DMS 273 treated with DMSO at 0.1 percent for 48 hours (cell line): ENCODE measurements at places on chromosomes 12 and 14.
A peak's percentile ranks its signal among the peaks of the same experiment; 100 is the strongest.

GRCh38 chr12:77189458-77189857, 124.1 kb upstream of the E2F7 start:
- no peak for DNase-seq

- DNase-seq, result no peak
Observed at GRCh38 chr14:67487937-67488893, at the start of gene TMEM229B. Gene TMEM229B, minus strand, starts transcription at chr14:67488721. Its CDS starts 14,798 bp downstream, at chr14:67473923.

DNA sequence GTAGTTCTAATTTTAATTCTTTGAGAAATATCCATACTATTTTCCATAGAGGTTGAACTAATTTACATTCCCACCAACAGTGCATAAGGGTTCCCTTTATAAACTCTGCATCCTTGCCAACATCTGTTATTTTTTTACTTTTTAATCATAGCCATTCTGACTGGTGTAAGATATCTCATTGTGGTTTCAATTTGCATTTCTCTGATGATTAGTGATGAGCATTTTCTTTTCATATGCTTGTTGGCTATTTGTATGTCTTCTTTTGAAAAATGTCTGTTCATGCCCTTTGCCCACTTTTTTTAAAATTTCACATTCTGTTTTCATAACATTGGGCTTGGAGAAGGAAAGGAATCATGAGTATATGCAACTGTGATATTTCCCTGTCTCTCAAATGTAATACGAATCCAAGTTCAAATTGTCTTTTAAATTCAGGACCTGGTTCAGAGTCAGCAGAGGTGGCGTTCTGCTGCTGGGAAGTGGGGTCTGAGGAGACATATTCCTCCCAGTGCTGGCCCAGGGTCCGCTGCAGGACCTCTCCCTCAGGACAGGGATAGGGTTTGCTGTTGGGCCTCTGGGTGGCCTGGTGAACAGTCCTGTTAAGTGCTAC, 81.2 kb upstream of the ETV6 start:
- DNase-seq, result no peak

- no peak for DNase-seq
Observed at GRCh38 chr14:72451054-72451972, 442.6 kb downstream of the DPF3 start.

DNA sequence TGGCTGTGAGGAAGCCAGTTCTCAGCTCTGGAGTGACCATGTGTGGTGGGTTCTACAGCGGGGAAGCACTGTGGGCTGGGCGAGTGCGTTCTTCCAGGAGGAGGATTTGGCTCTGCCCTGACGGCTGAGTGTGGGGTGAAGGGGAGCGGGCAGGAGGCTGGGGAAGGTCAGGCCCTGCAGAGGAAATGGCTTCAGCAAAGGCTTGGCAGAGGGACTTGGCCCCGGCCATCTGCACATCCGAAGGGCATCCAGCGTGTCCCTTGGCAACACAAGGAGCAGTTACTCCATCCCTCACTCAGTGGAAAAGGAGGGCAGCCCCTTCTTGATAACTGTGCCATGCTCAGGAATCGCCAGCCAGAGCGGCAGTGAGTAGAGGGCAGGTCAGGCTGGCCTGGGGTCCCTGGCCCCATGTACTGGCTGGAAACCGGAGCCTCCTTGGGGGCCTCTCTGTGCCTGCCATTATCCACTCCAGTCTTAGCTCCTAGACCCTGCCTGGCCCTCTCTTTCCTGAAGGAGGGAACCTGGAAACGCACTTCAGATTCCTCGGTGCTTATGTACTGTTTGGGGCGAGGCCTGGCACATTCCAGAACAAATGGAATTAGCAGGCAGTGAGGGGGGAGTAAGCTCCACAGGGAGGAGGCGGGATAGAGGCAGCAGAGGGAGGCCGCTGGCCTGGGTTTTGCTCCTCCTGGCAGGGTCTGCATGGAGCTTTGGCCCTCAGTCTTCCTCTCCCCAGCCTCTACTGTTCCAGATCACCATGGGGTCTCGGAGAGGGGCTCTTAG, 133.6 kb upstream of the NCOR2 start:
- no peak for DNase-seq

- no peak for DNase-seq
Observed at GRCh38 chr14:89841851-89842250, 112.7 kb downstream of the EFCAB11 start.

- no peak for DNase-seq
Observed at GRCh38 chr12:76471579-76471978, 88.0 kb downstream of the OSBPL8 start.

- no peak for DNase-seq
Observed at GRCh38 chr14:77986773-77987172, 183.4 kb upstream of the NRXN3 start.

DNA sequence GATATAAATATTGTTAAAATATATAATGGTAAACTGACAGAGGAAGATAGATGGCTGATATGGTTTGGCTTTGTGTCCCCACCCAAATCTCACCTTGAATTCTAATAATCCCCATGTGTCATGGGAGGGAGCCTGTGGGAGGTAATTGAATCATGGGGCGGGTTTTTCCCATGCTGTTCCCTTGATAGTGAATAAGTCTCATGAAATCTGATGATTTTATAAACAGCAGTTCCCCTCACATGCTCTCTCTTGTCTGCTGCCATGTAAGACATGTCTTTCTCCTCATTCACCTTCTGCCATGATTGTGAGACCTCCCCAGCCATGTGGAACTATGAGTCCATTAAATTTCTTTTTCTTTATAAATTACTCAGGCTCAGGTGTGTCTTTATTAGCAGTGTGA, 46.3 kb downstream of the PTCSC3 start:
- DNase-seq, result no peak

DNA sequence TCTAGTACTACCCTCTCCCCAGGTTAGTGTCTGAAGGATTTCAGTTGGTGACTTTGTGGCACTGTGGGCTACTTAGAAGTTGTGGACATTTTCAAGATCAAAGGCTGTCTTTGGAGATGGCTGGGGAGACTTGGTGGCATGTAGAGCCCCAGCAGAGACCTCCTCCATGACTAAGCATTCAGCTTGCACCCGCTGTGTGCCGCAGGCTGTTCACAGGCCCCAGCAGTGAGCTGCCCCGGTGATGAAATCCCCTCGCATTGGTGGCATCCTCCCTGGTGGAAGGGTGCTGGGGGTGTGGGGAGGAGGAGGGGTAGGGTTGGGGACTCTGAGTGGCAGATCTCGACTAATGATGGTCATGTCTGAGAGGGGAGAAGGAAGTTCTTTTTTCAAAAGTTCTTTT, 173.9 kb downstream of the TSPAN9 start:
- DNase-seq, result no peak

DNA sequence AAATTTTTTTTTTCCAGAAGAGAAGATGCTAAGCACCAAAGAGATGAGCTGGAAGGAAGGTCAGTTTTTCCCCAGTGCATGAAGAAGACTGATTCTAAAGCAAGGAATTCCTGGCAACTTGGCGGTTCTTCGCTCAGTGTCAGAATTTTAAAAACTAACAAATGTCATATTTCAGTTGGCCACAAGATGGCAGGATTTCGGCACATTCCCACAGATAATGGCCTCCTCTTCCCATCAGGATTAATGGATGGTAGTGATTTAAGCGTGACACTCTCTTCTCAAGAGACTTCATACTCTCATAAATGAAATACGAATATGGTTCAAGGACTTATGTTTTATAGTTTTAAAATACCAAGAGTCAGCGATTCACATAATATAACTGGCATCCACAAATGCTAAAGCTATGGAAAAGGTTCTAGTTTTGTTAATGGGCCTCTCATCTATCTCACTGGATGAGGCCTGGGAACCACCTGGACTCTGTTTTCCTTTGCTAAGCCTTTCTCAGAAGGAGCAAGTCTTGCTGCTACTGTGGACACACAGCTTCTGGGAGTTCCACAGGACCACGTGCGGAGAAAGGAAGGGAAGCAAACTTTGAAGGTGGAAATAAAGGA, 46.1 kb upstream of the PTPRO start:
- DNase-seq, result no peak

GRCh38 chr12:26195250-26195640, at the start of gene SSPN:
Gene SSPN, plus strand, starts transcription at chr12:26195573. Its CDS starts 100 bp downstream, at chr12:26195673.
- no peak for DNase-seq

GRCh38 chr12:3530548-3530947, 39.5 kb downstream of the PRMT8 start:
- DNase-seq, result no peak

DNA sequence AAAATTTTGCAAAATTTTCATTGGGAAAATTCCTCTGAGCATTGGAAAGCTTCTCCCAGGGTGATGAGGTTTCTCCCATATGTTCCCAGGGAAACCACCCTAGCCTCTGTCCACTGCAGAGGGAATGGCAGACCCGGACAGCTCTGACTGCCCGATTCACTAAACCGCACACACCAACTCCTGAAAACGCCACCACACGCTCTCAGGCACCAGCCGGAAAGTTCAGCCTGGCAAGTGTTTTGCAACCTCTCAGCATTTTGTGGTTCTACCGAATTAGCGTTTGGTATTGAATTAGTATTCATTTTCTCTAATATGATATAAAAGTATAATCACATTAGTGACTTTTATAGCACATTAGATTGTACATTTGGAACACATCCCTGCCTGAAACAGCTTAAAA, 213.4 kb downstream of the PHETA1 start:
- no peak for DNase-seq

GRCh38 chr14:102218688-102219087, 79.0 kb downstream of the WDR20 start:
- DNase-seq, result no peak

- no peak for DNase-seq
Observed at GRCh38 chr14:30015489-30015888, 87.8 kb upstream of the PRKD1 start.

DNA sequence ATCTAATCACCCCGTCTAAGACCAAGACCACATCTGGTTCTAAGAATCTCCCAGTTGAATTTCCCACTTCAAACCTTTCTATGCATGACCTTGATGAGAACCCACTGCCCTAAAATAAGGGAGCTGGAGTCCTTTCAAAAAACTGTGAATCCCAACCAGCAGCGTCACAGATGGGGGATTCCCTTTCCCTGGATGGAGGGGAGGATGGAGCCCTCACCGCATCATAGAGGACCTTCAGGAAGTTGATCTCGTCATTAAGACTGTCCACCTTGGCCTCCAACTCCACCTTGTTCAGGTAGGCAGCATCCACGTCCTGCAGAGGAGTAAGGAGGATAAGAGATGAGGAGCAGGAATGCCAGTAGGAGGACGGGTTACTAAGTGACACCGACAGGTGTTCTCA, 4.8 kb downstream of the KRT4 start:
- DNase-seq, result no peak

DNA sequence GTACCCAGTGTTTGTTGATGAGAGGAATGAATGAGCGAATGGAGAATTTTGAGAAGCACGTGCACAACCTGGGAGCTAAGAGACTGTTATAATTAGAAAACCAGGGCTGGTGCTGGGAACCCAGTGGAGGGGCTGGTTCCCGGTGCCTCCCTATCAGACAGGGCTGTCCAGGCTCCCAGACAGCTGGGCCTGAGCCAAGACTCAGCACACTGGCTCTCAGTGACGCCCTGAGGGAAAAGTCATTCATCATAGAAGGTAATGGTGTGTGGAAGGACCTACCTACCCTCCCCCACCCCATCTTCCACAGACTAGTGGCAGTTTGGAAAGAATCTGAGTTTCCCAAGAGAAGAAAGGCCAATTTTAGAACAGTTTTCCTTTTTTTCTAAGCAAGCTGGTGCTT, 34.7 kb downstream of the KCNA5 start:
- no peak for DNase-seq

DNA sequence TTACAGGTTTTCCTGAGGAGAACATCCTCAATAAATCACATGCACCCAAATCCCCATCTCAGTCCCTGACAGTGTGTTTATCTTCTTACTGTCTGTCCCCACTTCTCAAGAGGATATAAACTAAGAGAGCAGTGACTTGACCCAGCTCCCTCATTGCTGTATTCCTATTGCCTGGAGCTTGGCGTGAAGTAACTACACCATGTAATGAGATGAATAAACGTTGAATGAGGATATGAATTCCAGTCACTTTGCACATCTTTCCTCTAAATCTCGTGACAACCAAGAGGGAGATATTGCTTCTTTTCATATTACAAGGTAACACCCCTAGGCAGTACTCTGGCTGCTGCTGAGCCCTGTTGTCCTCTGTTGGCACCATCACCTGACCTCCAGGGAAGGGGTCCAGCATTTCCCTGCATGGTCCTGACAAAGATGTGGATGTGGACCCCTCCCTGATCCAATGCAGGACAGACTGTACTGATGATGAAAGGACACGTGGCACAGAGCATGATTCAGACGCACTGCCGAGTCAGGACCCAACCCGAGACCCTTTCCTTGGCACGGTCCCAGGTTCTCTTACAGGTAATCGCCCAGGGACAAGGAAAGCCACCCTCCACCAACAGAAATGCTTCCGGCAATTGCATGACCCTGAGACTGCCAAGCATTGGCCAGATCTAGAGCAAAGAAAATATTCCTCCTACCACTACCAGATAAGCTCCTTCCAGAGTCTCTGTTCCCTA, 47.7 kb upstream of the CPM start:
- DNase-seq, result no peak

DNA sequence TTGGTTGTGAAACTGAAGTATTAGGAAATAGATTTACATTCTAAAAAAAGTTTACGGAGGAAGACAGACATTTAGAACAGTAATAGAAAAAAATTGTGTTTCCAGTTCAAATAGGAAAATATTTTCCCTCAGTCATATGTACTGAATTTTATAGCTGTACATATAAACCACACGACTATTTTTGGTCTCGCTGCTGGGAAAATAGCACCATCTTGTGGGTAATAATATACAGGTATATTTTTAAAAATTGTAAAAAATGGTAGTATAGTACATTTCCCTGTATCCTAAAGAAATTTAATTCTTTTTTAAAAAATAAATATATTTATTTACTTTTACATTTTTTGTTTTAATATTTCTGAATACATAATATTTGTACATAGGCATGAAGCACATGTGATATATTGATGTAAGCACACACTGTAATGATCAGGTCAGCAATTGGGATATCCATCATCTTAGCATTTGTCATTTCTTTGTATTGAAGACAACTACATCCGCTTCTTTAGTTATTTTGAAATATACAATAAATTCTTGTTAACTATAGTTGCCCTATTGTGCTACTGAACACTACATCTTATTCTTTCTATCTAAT, 168.6 kb downstream of the ALX1 start:
- no peak for DNase-seq

DNA sequence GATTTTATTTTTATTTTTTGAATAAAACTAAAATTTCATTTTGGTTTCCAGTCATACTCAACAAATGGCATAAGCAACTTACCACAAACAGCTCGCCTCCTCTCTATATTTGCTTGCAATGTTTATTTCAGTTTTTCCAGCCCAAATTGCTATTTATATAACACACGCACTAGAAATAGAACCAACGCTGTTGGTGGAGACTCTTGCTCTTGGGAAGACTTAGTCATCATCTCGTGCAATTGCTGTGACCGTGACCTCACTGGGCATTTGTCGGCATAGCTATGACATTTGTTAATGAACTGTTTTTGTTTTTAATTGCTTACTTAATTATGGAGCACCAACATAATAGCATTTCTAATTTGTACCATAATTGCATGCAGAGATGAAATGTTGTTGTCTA, 153.1 kb upstream of the OTX2 start:
- DNase-seq, result no peak

- DNase-seq, result peak; percentile 17
Observed at GRCh38 chr12:29783773-29784666, at the start of gene TMTC1. Gene TMTC1, minus strand, starts transcription at chr12:29783942. Its CDS starts 191 bp downstream, at chr12:29783751.
